ENCODE measurements at places on chromosomes 4 and X.

DNA sequence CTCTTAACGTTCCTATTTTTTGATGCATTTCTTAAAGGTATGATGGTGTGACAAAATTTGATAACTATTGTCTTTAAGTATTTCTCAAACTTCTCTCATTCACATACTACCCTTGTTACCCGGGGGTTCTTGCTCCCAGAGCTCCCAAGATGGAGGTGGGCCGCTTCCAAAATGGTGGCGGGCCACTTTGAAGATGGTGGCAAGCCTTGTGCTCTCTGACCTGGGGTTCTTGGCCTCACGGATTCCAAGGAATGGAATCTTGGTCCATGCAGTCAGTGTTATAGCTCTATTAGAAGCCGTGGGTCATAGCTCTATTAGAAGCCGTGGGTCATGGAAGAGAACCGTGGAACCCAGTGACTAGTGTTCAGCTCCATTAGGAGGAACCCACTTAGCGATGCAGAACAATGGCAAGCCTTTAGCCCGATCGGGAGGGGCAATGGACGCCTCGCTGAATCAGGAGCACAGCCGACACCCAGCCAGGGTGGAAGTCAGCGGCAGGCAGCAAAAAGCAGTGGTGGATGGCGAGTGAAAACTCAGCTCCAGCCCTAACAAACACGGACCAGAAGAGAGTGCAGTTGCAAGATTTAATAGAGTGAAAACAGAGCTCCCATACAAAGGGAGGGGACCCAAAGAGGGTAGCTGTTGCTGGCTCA is 403.4 kb downstream of the MAPK10 start:
- H3K27ac ChIP-seq = no peak overlapping the region
- H3K4me3 ChIP-seq = no peak overlapping the region
- no peaks in the 10 kb centered on the region for H3K27me3 ChIP-seq
- H3K36me3 ChIP-seq = no peaks in the 10 kb centered on the region

- H3K27ac ChIP-seq = no peak overlapping the region
- H3K36me3 ChIP-seq = peaks cover 7% of the 10 kb centered on the region
- no peaks in the 10 kb centered on the region for H3K4me1 ChIP-seq
- DNase-seq = no peak
- no peak overlapping the region for H3K4me3 ChIP-seq
Measured at GRCh38 chrX:290476-291166, 9.4 kb downstream of the PLCXD1 start.

GRCh38 chr4:5447755-5448154 is 260.6 kb downstream of the EVC2 start:
- H3K4me1 ChIP-seq = 0 out of 2 replicates have a peak, but pooled peaks cover 7% of the 10 kb centered on the region
- H3K4me3 ChIP-seq = no peak overlapping the region
- DNase-seq = no peak
- H3K27ac ChIP-seq = no peak overlapping the region
- H3K27me3 ChIP-seq = no peaks in the 10 kb centered on the region

DNA sequence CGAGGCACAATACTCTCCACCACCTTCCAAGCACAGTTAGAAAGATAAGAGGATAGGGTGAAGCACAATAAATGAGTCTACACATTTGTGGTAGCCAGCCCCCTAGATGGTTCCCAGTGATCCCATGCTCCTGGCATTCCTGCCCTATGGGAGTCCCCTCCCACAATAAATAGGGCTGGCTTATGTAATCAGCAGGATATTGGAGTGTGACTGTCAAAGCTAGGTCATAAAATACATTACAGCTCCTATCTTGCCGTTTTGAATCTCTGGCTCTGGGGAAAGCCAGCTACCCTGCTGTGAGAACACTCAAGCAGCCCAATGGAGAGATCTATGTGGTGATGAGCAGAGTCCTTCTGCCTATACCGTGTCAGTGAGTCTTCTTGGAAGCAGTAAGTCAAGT is 198.7 kb upstream of the NOCT start:
- H3K4me3 ChIP-seq = no peak overlapping the region
- no peak for DNase-seq
- H3K27me3 ChIP-seq = no peaks in the 10 kb centered on the region
- no peaks in the 10 kb centered on the region for H3K4me1 ChIP-seq
- H3K36me3 ChIP-seq = no peaks in the 10 kb centered on the region
- H3K27ac ChIP-seq = no peak overlapping the region

DNA sequence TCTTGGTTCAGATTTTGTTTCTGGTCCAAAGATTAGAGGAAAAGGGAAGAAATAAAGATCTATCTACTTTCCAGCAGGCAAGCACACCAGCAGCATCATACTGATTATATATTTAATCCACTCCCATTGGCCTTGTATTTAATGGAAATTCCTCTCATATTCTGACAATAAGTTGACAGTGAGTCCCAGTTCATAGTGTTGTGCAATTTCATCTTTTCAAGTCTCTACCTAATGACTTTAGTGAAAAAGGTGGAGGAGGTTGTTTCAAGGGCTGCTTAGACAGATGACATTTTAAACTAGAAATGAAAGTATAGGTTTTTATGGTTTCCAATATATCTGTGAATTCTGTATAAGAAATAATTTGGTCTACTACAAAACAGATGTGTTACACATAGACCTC is 298.6 kb downstream of the PABPC4L start:
- no peak for DNase-seq
- no peaks in the 10 kb centered on the region for H3K4me1 ChIP-seq
- H3K4me3 ChIP-seq = no peak overlapping the region
- H3K27ac ChIP-seq = no peak overlapping the region

DNA sequence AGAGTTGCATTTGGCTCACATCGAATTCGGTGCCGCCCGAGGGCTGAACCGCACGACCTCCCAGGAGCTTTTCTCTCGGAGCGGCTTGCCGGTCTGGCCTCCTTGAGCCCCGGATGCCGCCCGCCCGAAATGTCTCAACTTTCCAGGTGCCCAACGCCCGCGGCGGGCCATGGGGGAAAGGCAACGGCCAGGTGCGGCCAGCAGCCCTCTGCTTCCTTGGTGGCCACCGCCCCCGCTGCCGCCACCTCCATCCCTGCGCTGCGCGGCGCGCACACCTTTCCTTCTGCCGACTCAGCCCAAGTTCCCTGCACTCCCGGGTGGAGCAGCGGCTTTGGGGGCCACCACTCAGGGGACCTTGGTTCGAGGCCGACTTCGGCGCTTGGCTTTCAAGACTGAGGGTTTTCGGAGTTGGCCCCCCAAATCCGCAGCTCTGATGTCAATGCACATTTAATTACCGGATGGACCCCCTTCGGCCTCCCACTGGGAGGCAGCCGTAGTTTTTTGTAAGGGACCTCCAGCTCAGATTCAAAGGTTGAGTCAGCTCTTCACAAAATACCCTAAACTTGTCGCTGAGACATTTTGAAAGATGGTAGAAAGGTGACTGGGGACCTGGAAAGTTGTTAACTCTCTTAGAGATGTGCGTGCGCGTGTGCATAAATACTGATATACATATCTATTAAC is 1.1 kb downstream of the AFF2 start:
- no peak overlapping the region for H3K27ac ChIP-seq
- no peaks in the 10 kb centered on the region for H3K4me1 ChIP-seq
- DNase-seq = no peak
- no peak overlapping the region for H3K4me3 ChIP-seq
- H3K27me3 ChIP-seq = peaks cover 14% of the 10 kb centered on the region

- no peaks in the 10 kb centered on the region for H3K36me3 ChIP-seq
- H3K4me3 ChIP-seq = no peak overlapping the region
- H3K4me1 ChIP-seq = no peaks in the 10 kb centered on the region
- peak; percentile 54 for DNase-seq
Measured at GRCh38 chr4:24070117-24070516, 180.3 kb upstream of the PPARGC1A start.
